Transverse colon (tissue), 4 donors: ENCODE measurements at places on chromosomes 5 and 9. TPM values are rescaled to one million over a fixed set of nuclear protein-coding genes. Genes with fewer than 3 reads are reported as not detected.

The RNF183 gene
- total RNA-seq, result not detected

The TRPM6 gene
- total RNA-seq, result 51.5 TPM

The KIF20A gene
- total RNA-seq, result 1.9 TPM

The TSSK1B gene
- total RNA-seq, result not detected

The FSTL4 gene
- not detected for total RNA-seq

- H3K27me3 ChIP-seq, result no peaks in the 10 kb centered on the region
- H3K4me1 ChIP-seq, result no peaks in the 10 kb centered on the region
- no peak overlapping the region for H3K4me3 ChIP-seq
- no peaks in the 10 kb centered on the region for H3K36me3 ChIP-seq
- no peak overlapping the region for H3K27ac ChIP-seq
- no peak for DNase-seq
These were observed 212.9 kb downstream of the ACTL7B start for GRCh38 chr9:108642871-108643270.

DNA sequence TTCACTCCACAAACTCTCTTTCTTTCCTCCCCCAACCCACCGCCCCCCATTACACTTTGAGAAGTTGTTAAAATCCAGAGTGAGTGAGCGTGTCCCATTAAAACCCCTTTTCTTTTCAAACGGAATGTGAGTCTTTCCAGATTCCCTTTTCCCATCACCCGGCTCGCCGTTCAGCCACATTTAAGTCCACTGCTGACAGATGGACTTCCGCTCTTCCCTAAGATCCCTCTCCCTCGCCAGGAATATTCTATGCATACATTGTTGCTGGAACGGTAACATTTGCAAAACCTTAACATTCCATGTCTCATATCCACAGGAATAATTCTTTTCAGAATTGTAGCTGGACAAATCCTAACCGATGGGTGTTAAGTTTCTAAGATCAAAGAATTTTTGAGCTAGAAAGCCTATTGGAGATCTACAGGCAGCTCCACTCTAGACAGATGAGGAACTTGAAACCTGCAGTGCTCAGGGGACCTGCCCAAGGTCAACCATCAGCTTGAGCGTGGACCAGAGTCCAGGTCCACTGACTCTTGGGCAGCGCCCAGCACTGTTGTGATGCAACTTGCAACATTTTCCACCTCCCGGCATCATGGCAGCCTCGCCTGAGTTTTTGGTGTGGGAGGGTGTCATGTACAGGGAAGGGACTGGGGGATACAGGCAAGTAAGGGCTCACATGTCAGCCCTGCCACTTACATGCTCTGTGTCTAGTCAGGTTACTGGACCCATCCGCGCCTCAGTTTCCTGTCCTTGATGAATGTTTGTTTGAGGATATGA lies 500.1 kb downstream of the CCDC171 start:
- H3K27me3 ChIP-seq, result no peaks in the 10 kb centered on the region
- H3K27ac ChIP-seq, result no peak overlapping the region
- H3K4me1 ChIP-seq, result no peaks in the 10 kb centered on the region
- H3K36me3 ChIP-seq, result no peaks in the 10 kb centered on the region
- no peak for DNase-seq

DNA sequence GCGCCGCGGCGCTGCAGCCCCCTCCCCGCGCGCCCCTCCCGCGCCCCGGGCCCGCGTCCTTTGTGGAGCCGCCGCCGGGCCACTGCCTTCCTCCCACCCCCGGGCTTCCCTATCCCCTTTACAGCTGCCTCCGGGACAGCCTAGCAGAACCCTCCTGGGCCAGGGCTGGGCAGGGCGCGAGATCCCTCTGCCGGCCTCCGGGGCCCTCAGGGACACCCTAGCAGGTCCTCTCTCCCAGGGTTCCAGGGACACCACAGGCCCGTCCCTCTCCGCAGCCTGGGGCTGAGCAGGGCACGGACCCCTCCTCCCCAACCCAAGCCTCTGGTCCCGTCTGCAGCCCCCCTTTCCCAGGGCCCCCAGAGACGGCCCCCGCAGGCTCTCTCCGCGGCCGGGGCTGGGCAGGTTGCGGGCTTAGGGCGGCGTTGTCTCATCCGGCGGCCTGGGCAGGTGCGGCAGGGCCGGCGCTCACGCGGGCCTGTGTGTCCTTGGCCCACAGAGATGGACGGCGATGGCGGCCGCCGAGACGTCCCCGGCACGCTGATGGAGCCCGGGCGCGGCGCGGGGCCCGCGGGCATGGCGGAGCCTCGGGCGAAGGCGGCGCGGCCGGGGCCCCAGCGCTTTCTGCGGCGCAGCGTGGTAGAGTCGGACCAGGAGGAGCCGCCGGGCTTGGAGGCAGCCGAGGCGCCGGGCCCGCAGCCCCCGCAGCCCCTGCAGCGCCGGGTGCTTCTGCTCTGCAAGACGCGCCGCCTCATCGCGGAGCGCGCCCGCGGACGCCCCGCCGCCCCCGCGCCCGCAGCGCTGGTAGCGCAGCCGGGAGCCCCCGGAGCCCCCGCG lies 710 bp downstream of the WNK2 start:
- H3K4me3 ChIP-seq, result peak overlapping the region; percentile 84
- no peaks in the 10 kb centered on the region for H3K36me3 ChIP-seq
- peaks cover 39% of the 10 kb centered on the region for H3K4me1 ChIP-seq
- peaks cover 16% of the 10 kb centered on the region for H3K27me3 ChIP-seq
- DNase-seq, result peak; percentile 25
- H3K27ac ChIP-seq, result peak overlapping the region; percentile 90

DNA sequence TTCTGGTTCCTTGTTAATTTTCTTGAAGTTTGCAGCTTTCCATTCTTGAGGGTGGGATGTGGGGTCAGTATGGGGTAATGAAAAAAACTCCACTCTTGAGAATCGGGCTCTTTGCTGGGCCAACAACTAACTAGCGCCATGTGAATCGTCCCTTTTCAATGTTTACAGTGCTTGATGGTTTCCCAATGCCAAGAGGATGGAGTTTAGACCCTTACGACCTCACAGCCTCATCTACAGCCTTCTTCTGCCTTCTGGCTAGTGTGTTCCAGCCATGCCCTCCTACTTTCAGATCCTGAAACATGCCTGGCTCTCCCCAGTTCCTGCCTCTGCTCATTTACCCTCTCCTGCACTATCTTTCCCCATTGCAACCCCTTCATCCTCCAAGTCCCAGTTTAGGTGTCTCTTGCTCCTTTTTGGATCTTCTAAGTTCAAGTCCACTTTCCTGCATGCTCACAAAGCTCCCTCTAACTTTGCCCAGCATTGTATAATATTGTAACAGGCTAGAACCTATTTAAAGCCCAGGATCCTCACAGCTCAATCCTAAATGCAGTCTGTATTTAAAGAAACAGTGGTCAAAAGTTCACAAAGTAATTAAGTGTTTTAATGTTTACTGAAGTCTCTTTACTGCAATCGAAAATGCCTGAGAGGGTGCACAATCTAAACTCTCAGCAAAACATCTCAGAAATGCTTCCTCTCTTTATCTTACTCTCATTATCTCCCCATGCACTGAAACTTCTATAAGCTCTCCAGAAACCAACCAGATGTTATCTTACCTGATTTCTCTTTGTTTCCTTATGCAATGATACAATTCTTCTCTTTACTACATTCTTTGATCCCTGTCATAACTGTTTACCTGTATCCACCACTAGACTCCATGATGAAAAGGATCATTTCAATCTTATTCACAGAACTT lies 20.6 kb upstream of the CAST start:
- H3K27ac ChIP-seq, result no peak overlapping the region
- H3K4me3 ChIP-seq, result no peak overlapping the region
- H3K36me3 ChIP-seq, result no peaks in the 10 kb centered on the region
- no peak for DNase-seq

GRCh38 chr5:116543501-116543900 lies 31.1 kb downstream of the SEMA6A start:
- DNase-seq, result no peak
- no peak overlapping the region for H3K4me3 ChIP-seq
- H3K27ac ChIP-seq, result peak overlapping the region; percentile 83
- H3K27me3 ChIP-seq, result no peaks in the 10 kb centered on the region

- no peaks in the 10 kb centered on the region for H3K27me3 ChIP-seq
- no peak for DNase-seq
- no peak overlapping the region for H3K27ac ChIP-seq
- H3K4me1 ChIP-seq, result no peaks in the 10 kb centered on the region
- no peak overlapping the region for H3K4me3 ChIP-seq
- no peaks in the 10 kb centered on the region for H3K36me3 ChIP-seq
These were observed 155.5 kb upstream of the NUDT12 start for GRCh38 chr5:103718108-103718507.

- peaks cover 13% of the 10 kb centered on the region for H3K4me1 ChIP-seq
- DNase-seq, result no peak
- no peak overlapping the region for H3K27ac ChIP-seq
These were observed 1.1 kb upstream of the LCNL1 start for GRCh38 chr9:136981588-136982231.

DNA sequence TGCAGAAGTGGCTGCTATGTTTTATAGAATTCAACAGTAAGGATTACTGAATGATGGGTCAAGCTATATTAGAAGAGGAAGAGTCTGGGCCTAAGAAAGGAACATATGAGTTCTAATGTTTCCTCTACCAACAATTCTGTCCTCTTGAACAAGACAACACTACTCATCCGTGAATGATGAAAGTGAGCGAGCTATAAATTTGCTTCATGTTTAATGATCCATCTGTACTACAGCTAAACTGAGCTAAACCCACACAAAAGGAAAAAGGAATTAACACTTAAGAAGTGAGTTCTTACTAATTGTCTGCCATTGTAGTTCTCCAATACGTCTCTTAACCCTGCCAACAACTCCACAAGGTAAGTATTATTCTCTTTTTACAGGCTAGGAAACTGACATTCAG lies 204.4 kb downstream of the GLIS3 start:
- no peaks in the 10 kb centered on the region for H3K36me3 ChIP-seq
- H3K27ac ChIP-seq, result no peak overlapping the region
- no peak overlapping the region for H3K4me3 ChIP-seq
- no peak for DNase-seq
- H3K27me3 ChIP-seq, result no peaks in the 10 kb centered on the region

GRCh38 chr9:34633851-34634550 lies 3.6 kb downstream of the SIGMAR1 start:
- no peak overlapping the region for H3K27ac ChIP-seq
- peak; percentile 66 for DNase-seq
- H3K4me1 ChIP-seq, result peaks cover 23% of the 10 kb centered on the region

DNA sequence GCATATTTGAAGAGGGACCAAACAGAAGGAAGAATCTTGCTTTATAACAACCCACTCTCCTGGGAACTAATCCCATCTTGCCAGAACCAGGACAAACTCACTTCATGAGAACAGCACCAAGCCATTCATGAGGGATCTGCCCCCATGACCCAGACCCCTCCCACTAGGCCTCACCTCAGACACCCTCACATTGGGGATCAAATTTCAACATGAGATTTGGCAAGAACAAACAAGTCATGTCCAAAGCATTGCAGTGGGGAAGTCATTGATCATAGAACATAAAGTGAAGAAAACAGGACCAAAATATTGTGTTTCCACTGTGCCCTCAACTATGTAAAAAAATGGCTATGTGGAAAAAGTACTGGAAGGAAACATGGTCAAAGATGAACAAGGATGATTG lies 43.9 kb downstream of the MAP1B start:
- no peaks in the 10 kb centered on the region for H3K27me3 ChIP-seq
- H3K36me3 ChIP-seq, result no peaks in the 10 kb centered on the region
- H3K27ac ChIP-seq, result peak overlapping the region; percentile 23
- DNase-seq, result no peak

DNA sequence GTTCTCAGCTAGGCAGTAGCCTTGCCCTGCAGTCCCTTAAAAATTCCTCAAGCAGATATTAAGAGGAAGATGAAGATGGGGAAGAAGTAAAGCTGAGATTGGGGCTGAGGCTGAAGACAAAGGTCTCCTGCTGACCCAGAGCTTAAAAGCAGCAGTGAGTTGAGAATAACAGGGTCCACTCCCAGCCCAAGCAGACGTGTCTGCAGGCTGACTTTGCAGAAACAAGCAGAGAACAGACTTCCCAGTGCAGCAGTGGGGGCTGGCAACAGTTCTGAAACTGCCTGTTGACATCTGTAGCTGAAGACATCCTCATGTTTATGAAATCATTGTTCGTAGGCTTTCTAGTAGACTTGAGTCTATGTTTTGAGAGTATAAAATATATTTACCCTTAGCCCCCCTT lies 1.1 kb downstream of the CTXN3 start:
- peak overlapping the region; percentile 49 for H3K27ac ChIP-seq
- peaks cover 22% of the 10 kb centered on the region for H3K4me1 ChIP-seq
- no peaks in the 10 kb centered on the region for H3K36me3 ChIP-seq
- no peaks in the 10 kb centered on the region for H3K27me3 ChIP-seq

GRCh38 chr5:127216898-127217675 lies 73.5 kb upstream of the MEGF10 start:
- H3K4me1 ChIP-seq, result no peaks in the 10 kb centered on the region
- no peak overlapping the region for H3K27ac ChIP-seq
- no peaks in the 10 kb centered on the region for H3K36me3 ChIP-seq
- no peaks in the 10 kb centered on the region for H3K27me3 ChIP-seq

DNA sequence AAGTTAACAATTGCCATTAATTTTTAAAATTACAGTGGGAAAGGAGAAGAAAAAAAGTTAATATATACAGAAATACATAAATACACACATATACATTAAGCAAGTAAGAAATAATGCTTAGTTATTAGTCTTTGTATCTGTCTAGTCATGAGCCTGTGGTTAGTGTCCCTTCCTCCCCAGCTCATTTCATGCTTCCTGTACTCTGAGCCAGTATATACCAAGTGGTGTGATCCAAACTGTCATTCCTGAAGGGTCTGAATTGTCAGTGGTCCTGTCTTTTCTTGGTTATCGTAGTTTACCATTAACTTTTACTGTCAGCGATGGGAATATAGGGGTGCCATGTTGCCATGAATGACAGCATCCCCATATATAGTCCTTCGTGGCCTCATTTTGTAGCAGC lies 24.2 kb upstream of the STOM start:
- H3K4me3 ChIP-seq, result no peak overlapping the region
- no peaks in the 10 kb centered on the region for H3K36me3 ChIP-seq
- no peaks in the 10 kb centered on the region for H3K27me3 ChIP-seq
- no peak overlapping the region for H3K27ac ChIP-seq

- H3K4me1 ChIP-seq, result no peaks in the 10 kb centered on the region
- DNase-seq, result no peak
- no peaks in the 10 kb centered on the region for H3K36me3 ChIP-seq
- no peaks in the 10 kb centered on the region for H3K27me3 ChIP-seq
These were observed 77.4 kb downstream of the KIAA0825 start for GRCh38 chr5:94540856-94541494.

- H3K36me3 ChIP-seq, result no peaks in the 10 kb centered on the region
- H3K4me1 ChIP-seq, result peaks cover 28% of the 10 kb centered on the region
- H3K4me3 ChIP-seq, result no peak overlapping the region
- no peak for DNase-seq
- H3K27ac ChIP-seq, result no peak overlapping the region
These were observed 53.9 kb downstream of the SEMA6A start for GRCh38 chr5:116520771-116521170.

DNA sequence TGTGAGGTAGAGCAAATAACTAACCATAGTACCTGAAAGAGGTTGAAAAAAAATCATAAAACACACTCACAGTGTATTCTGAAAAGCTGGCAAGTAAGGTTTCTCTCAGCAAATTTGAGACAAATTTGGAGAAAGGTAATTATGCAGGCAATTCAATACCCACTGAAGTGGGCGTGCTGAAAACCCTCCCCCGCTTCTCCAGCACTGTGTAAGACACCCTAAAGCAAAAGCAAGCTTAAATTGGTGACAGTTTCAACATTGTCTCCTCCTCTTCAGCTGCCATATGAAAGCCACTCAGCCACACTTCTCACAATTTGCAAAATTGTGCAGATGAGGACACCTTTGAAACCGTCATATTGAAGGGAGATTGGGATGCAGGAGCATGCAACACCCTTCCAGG lies 322.3 kb upstream of the CDH6 start:
- H3K4me3 ChIP-seq, result no peak overlapping the region
- DNase-seq, result no peak
- H3K36me3 ChIP-seq, result no peaks in the 10 kb centered on the region
- H3K27me3 ChIP-seq, result no peaks in the 10 kb centered on the region

- no peak for DNase-seq
- no peaks in the 10 kb centered on the region for H3K36me3 ChIP-seq
- H3K4me1 ChIP-seq, result peaks cover 27% of the 10 kb centered on the region
These were observed 2.7 kb downstream of the RELL2 start for GRCh38 chr5:141639357-141640050.
